Mesenteric fat pad (tissue), 1 donor: ENCODE measurements at places on chromosomes 3 and 15. TPM values are rescaled to one million over a fixed set of nuclear protein-coding genes. Genes with fewer than 3 reads are reported as not detected.

- no peak for DNase-seq
These were observed 9.5 kb downstream of the SAXO2 start for GRCh38 chr15:82272154-82272553.

DNA sequence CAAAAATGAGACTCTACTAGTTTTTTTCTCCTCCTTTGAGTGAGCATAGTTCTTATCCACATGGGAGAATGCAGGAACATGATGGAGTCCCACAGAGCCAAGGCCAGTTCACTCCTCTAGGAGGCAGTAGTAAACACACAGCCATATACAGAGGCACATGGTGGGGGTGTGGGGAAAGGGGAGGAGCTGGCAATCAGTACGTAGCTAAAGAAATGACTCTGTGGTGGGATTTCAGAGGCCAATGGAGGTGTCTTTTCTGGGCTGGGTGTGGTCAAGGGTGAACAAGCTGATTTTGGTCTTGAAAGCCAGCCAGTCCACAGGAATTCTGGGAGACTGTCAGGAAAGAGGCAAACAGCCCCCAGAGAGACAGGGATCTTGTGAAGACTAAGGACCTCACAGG, 6.6 kb upstream of the RAB11A start:
- DNase-seq: no peak

GRCh38 chr3:34650131-34650530, 851.7 kb downstream of the PDCD6IP start:
- no peak for DNase-seq

Gene SIDT1
- 1.5 TPM for total RNA-seq

Gene GOLGA6L7
- total RNA-seq: not detected
